ENCODE measurements at places on chromosomes 12 and 14.

DNA sequence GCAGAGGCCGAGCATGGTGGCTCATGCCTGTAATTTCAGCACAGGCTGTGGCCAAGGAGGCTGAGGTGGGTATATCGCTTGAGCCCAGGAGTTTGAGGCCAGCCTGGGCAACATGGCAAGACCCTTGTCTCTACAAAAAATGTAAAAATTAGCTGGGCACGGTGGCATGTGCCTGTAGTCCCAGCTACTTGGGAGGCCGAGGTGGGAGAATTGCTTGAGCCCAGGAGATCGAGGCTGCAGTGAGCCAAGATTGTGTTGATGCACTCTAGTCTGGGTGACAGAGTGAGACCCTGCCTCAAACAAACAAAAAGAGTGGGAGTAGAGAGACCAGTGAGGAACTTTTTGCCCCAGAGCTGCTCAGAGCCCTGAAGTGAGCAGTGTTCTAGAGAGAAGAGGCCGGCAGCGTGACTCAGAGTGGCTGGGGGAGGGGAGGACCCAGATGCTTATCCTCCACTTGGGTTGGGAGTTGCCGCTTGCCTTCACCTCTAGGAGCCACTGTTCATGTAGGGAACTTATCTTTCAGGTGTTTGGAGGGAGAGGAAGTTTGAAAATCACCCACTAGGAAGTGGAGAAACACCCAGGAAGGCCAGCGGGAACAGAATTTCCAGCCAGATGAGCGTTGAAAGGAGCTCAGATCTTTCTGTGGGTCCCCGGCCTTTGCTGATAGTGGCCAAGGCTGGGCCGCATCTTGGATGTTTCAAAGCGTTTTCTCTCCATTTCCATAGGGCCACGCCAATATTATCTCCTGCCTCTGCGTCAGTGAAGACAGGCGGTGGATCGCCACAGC, 15.3 kb downstream of the CFAP251 start:
- no peaks in the 10 kb centered on the region for H3K27me3 ChIP-seq
- peaks cover 8% of the 10 kb centered on the region for H3K4me1 ChIP-seq
- H3K27ac ChIP-seq, result no peak overlapping the region
- H3K36me3 ChIP-seq, result peaks cover 3% of the 10 kb centered on the region
- no peak for DNase-seq

GRCh38 chr12:113040722-113041171, 15.8 kb upstream of the DTX1 start:
- no peak for DNase-seq
- H3K4me1 ChIP-seq, result no peaks in the 10 kb centered on the region
- no peak overlapping the region for H3K4me3 ChIP-seq
- H3K36me3 ChIP-seq, result no peaks in the 10 kb centered on the region

- H3K27me3 ChIP-seq, result no peaks in the 10 kb centered on the region
- peaks cover 43% of the 10 kb centered on the region for H3K4me1 ChIP-seq
- DNase-seq, result peak; percentile 10
- peaks cover 61% of the 10 kb centered on the region for H3K36me3 ChIP-seq
These were observed 40.0 kb downstream of the OSBPL8 start for GRCh38 chr12:76519538-76519937.

DNA sequence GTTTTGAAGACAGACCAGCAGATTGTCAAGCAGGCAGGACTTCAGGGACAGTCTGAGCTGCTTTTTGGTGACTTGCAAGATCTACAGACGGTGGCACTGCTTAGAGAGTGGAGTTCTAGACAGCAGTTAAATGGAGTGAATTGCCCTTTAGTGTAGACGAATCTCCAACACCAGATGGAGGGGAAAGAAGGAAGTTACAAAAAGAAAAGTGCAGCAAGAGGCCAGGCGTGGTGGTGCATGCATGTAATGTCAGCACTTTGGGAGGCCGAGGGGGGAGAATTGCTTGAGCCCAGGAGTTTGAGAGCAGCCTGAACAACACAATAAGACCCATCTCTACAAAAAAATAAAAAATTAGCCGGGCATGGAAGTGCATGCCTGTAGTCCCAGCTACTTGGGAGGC, 8.4 kb upstream of the HHIPL1 start:
- no peaks in the 10 kb centered on the region for H3K36me3 ChIP-seq
- no peak overlapping the region for H3K27ac ChIP-seq
- H3K4me3 ChIP-seq, result no peak overlapping the region
- H3K27me3 ChIP-seq, result peaks cover 2% of the 10 kb centered on the region
- DNase-seq, result no peak

DNA sequence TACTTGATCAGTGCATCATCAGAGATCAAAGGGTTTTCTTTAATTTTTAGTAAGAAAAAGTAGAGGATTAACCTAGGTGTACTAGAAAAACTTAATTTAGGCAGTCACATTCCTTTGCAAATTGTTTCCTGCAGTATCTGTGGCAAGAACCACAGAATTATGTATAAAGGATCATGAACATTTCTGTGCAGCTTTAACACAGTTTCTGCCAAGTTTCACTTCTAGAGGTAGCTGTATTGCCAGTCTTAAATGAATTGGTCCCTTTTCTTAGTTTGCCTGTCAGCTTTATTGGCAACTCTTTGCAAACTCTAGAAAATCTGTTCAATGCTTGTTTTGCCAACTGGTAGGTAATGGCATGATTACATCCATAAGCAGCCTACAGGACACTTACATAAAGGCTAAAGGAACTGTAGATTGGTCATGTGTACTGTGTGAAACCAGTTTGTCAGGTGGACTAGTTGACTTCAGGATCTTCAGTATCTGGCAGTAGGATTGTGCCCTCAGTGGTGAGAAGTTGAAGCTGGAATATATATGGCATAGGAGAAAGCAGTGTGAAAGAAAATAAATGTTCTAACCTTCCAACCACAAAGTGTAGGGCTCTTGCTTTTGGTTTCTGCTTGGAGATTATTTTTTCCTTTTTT, 75.9 kb downstream of the TTLL5 start:
- peaks cover 29% of the 10 kb centered on the region for H3K36me3 ChIP-seq
- no peak for DNase-seq
- no peaks in the 10 kb centered on the region for H3K4me1 ChIP-seq
- no peaks in the 10 kb centered on the region for H3K27me3 ChIP-seq
- H3K27ac ChIP-seq, result no peak overlapping the region
- H3K4me3 ChIP-seq, result no peak overlapping the region

- DNase-seq, result peak; percentile 9
- peaks cover 10% of the 10 kb centered on the region for H3K4me1 ChIP-seq
- no peak overlapping the region for H3K4me3 ChIP-seq
- no peak overlapping the region for H3K27ac ChIP-seq
- H3K36me3 ChIP-seq, result no peaks in the 10 kb centered on the region
These were observed 27.4 kb upstream of the RXYLT1 start for GRCh38 chr12:63752283-63752682.

Measured in activated naive CD8-positive, alpha-beta T cell treated with anti-CD3 and anti-CD28 coated beads, Interleukin-2, amount 50 U/mL, for 24 hours (primary cell).